Activated CD4-positive, CD25-positive, alpha-beta regulatory T cell treated with anti-CD3 and anti-CD28 coated beads, Interleukin-2, amount 50 U/mL, for 16 hours (primary cell): ENCODE measurements at places on chromosomes 12 and 14.

DNA sequence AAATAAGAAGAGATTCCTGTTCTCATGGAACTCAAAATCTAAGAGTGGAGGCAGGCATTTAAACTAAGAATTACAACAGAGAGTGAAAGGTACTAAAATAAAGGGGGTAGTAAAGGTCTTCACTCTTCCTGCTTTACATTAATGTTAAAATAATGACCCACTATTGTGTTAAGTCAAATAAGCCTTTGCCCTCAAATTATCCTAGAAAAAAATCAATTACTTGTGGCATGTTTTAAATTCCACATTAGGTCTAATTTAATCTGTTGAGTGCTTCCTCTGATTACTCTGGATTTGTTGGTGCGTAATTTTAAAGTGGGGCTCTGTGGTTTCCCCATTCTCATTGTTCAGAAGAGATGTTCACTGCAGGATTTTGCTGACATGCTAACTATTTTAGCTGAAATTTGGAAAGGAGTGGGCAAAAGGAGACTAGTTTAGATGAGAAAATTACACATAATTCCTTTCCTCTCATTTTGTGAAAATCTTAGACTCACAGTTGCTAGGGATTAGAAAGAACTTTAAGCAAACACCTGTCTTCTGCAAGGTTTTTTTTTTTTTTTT is 35.5 kb downstream of the BTG1 start:
- DNase-seq = no peak

GRCh38 chr14:85296456-85297210 is 233.3 kb upstream of the FLRT2 start:
- no peak for DNase-seq

- DNase-seq = no peak
Observed at GRCh38 chr12:105336411-105336810, 5.9 kb downstream of the C12orf75 start.

DNA sequence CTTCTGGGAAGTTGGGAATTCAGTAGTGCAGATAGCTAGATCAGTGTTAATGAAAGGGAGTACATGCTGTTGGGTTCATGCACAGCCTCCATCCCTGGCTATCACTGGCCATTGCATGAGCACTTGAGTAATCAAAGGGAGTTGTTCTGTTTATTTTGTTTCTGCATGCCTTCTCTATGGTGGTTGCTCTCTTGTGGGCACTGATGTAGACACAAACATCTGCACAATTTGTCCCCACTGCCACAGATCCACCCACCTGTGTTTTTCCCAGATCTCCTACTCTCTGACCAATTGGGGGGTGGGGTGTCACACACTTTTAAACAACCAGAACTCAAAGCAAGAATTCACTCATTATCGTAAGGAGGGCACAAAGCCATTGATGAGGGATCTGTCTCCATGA is 89.7 kb upstream of the DHRS4 start:
- DNase-seq = no peak

DNA sequence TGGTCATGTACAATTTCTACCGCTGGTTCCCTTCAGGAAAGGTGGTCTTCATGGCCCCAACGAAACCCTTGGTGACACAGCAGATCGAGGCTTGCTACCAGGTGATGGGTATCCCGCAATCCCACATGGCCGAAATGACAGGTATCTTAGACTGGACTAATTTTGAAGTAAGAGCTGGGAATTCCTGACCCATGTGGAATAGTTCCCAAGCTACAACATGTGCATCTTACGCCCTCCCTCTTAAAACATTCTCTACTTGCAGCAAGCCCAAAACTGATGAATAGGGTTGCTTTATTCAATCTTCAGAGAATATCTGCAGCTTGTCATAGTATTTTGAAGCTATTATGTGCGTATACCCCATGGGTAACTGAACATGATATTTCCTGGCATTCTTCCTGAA is 669 bp downstream of the FANCM start:
- no peak for DNase-seq

- DNase-seq = no peak
Observed at GRCh38 chr14:24273422-24273998, 2.1 kb upstream of the RABGGTA start.

DNA sequence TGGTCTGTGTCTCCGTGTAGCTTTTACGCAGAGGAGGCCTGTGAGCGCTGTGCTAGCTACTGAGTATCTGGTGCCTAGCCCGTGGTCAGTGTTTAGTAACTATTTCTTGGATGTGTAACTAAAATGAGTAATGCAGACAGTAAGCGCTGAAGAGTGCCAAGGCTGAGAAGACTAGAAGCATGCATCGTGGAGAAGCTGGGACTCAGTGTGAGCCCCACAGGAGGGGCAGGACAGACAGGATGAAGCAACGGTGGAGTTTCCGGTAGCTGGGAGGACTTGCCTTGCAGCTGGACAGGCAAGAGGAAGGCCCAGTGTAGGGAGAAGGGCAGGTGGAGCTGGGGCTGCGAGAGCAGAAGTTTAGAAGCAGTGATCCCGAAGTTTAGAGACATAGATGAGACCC is 233.4 kb upstream of the FKBP4 start:
- DNase-seq = no peak

DNA sequence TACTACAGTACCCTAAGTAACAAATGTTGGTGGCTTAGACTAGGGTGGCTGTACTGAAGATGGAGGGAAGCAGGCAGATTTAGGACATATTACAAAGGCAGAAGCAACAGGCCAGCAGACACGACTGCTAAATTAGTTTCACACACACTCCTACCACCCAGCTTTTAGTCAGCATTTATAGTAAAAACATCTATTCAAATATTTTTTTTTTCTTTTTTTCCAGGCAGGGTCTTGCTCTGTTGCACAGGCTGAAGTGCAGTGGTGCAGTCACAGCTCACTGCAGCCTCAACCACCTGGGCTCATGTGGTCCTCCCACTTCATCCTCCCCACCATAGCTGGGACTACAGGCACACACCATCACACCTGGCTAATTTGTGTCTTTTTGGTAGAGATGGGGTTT is 72.9 kb downstream of the CDK17 start:
- no peak for DNase-seq

DNA sequence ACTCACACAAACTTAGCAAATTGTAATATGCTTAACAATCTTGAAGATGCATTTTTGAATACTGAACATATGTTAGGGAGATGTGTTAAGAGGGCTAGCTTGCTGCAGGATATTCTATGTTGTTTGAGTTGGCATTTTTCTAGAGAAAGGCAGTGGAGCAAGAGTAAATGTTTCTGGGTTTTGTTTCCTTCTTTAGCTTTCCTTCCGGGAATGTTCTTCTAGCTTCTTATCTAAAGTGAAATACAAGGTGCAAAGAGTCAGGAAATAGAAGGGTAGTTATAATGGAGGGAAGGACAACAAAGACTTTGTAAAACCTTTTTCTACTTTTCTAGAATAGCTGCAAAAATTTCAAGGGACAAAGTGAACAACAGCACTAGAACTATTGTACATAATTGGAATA is 77.6 kb upstream of the KCNH3 start:
- no peak for DNase-seq

- no peak for DNase-seq
Observed at GRCh38 chr12:55933169-55933798, 2.3 kb downstream of the DGKA start.

DNA sequence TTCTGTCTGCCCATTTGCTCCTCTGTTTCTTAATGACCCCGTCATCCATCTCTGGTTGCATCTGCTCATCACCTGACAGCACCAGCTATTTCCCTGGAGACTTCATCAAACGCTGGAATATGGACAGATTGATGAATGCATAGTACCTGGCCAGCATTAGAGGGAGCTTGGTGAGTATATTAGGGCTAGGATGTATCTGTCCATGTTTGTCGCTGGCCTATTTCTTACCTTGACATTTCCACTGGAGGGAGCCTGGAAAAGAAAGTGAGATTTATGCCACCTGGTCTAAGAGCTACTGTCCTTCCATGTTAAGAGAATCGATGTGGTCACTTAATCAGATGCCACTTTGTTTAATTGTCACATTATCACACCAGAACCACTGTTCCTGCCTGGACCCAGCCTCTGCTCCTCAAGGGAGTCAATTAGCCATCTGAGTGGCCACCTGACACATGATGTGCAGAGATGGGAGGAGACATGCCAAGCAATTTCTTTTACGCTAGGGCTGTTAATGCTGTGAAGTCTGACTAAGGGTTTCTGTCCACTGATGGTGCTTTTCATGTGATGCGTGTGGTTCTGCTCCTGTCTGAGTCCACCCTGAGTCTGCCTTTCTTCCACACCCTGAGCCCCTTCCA is 75.3 kb upstream of the SFSWAP start:
- no peak for DNase-seq

GRCh38 chr14:24879661-24880386 is 170.1 kb downstream of the STXBP6 start:
- no peak for DNase-seq

- no peak for DNase-seq
Observed at GRCh38 chr14:51507906-51508511, 143.7 kb upstream of the FRMD6 start.

GRCh38 chr12:75892731-75893408 is 138.7 kb downstream of the PHLDA1 start:
- no peak for DNase-seq

GRCh38 chr12:93043192-93043876 is 114.2 kb upstream of the EEA1 start:
- no peak for DNase-seq

DNA sequence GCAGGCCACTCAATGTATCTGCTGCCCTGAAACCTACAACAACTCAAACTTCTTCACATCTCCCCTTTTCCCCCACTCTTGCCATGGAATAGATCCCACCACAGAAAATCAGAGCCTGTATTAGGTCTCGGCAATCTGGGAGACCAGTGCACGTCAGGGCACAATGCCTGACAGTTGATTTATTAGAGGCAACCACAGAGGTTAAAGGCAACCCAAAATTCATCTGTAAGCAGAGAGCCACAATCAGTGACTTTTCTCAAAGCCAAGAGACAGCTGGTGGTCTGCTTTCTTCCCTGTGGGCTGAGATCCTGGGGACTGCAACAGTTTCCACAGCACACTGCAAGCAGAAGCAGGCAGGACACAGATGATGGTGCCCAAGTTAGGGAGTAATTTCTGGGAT is 169.0 kb upstream of the NTF3 start:
- DNase-seq = no peak

- no peak for DNase-seq
Observed at GRCh38 chr12:14913381-14913781, 25.0 kb downstream of the ERP27 start.

GRCh38 chr14:101879529-101880336 is 84.6 kb upstream of the DYNC1H1 start:
- DNase-seq = no peak

DNA sequence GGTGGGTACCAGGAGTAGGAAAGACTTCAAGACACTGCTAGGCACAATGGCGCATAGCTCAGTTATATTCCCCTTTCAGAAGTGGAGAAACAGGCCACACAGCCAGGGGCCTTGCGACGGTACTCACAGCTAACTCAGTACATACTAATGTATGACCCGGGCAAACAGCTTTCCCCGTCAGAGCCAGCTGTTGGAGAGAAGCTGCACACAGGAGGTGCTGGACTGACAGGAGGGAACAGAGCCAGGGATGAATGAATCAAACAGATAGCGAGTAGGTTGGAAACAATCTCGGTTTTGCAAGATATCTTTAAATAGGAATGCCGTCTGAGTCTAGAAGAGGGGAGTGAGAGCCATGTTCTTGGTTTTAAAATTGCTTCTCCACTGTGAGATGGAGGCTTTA is 45.5 kb downstream of the PRIMA1 start:
- DNase-seq = no peak

- DNase-seq = no peak
Observed at GRCh38 chr12:22480016-22480415, 64.3 kb downstream of the C2CD5 start.

DNA sequence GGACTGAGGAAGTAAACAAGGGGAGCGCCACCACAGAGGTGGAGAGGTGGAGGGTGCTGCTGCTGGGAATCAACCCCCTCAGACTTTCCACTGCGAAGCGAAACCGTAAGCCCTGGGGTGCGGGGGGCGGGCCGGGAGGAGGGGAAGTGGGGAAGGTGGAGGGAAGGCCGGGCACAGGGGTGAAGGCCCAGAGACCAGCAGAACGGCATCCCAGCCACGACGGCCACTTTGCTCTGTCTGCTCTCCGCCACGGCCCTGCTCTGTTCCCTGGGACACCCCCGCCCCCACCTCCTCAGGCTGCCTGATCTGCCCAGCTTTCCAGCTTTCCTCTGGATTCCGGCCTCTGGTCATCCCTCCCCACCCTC is at the start of gene LAG3:
LAG3 (plus strand) TSS at position 190 of the 365 bp plus-strand sequence. CDS start 333 bp downstream, outside the sequence.
- no peak for DNase-seq

DNA sequence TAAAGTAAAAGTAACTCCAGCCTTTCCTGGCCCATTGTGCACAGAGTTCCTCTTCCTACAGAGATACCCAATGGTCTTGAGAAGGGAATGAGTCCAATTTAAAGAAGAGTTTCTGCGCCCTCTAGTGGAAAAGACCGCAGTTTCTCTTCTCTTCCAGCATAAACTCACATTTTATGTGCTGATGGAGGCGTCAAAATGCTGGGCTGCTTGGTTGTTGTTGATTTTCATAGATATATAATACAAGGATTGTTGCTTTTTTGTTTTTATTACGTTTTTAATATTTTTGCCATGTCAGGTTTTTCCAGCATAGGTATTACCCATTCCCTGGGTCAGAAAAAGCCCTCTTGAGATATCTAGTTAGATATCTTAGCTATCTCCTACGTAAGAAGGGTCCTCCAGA is 356.9 kb upstream of the STXBP6 start:
- no peak for DNase-seq

DNA sequence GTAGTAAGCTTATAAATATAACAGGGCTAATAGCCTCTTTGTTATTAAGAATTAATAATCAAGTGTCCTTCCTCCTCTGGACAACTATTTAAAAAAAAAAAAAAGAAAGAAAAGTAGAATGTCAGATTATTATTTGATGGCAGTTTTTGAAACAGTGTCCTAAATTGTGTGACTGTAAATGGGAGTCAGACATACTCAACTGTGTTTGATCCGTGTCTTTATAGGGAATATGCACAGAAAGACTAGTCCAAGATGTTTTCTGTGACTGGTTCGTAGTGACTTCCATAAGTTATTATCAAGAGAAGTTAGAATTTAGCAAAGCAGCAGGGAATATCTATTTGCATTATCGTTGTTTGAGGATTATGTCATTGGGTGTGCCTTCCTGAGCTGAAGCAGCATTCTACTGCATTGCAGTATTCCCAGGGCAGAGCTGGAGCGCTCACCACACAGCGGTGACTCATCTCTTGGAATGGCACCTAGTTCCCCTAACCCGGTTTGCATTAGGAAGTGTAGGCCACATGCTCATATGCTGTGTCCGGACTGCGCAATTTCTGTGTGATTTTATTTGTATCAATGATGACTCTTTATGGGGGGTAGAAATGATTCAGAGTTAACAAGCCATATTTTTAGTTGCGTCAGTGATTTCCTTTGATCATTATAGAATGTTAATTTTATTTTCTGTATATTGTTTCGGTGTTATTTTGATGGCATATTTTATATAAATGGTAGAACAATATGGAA is 7.9 kb downstream of the DYNC1H1 start:
- DNase-seq = no peak

GRCh38 chr12:108483213-108484059 is 31.6 kb upstream of the FICD start:
- no peak for DNase-seq

DNA sequence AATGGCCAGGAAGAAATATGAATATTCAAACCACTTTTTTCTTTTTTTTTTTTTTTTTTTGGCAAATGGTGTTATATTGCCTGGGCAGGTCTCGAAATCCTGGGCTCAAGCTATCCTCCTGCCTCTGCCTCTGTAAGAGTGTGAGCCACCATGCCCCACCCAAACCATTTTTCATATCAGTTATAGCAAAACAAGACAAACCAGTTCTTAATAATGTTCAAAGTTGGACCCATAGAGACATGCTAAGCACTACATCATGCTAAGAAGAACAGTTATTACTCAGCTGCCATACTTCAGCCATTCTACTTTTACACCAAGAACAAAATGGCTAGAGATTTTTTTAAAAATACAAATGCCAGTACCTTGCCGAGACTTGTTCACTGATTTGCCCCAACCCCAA is 25.5 kb downstream of the EIF2S1 start:
- no peak for DNase-seq
